ENCODE measurements at places on chromosomes 2 and 18. TPM values are rescaled to one million over a fixed set of nuclear protein-coding genes. Genes with fewer than 3 reads are reported as not detected.

DNA sequence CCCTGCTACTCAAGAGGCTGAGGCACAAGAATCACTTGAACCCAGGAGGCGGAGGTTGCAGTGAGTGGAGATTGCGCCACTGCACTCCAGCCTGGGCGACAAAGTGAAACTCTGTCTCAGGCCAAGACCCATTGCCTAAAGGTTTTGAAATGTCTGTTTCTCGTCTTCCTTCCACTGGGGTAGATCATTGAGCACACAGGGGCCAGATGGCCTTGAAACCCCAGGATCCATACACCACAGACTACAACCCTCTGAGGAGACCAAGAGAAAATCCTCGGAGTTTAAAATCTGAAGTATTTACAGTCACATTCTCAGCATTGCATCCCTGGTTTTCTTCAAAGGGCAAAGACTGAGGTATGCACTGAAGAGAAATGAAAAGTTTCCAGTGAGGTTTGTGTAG is 7.1 kb upstream of the EPAS1 start:
- DNase-seq: no peak
- no peaks in the 10 kb centered on the region for H3K36me3 ChIP-seq
- peaks cover 22% of the 10 kb centered on the region for H3K27me3 ChIP-seq
- H3K4me1 ChIP-seq: peaks cover 17% of the 10 kb centered on the region
- no peak overlapping the region for H3K27ac ChIP-seq
- no peak overlapping the region for H3K4me3 ChIP-seq

The MAP4K3 gene
- total RNA-seq: 78.4 TPM

GRCh38 chr18:50107468-50107977 is 87.4 kb downstream of the MYO5B start:
- H3K4me3 ChIP-seq: no peak overlapping the region
- no peak overlapping the region for H3K27ac ChIP-seq
- DNase-seq: no peak
- H3K4me1 ChIP-seq: peaks cover 25% of the 10 kb centered on the region

The NYAP2 gene
- total RNA-seq: not detected

GRCh38 chr2:136113209-136113971 is 4.6 kb downstream of the CXCR4 start:
- H3K27ac ChIP-seq: no peak overlapping the region
- no peak overlapping the region for H3K4me3 ChIP-seq
- no peak for DNase-seq
- H3K4me1 ChIP-seq: peaks cover 16% of the 10 kb centered on the region
- H3K36me3 ChIP-seq: no peaks in the 10 kb centered on the region

GRCh38 chr2:49113046-49113445 is 41.3 kb downstream of the FSHR start:
- peaks cover 36% of the 10 kb centered on the region for H3K27me3 ChIP-seq
- H3K4me3 ChIP-seq: no peak overlapping the region
- no peak for DNase-seq
- H3K4me1 ChIP-seq: no peaks in the 10 kb centered on the region

DNA sequence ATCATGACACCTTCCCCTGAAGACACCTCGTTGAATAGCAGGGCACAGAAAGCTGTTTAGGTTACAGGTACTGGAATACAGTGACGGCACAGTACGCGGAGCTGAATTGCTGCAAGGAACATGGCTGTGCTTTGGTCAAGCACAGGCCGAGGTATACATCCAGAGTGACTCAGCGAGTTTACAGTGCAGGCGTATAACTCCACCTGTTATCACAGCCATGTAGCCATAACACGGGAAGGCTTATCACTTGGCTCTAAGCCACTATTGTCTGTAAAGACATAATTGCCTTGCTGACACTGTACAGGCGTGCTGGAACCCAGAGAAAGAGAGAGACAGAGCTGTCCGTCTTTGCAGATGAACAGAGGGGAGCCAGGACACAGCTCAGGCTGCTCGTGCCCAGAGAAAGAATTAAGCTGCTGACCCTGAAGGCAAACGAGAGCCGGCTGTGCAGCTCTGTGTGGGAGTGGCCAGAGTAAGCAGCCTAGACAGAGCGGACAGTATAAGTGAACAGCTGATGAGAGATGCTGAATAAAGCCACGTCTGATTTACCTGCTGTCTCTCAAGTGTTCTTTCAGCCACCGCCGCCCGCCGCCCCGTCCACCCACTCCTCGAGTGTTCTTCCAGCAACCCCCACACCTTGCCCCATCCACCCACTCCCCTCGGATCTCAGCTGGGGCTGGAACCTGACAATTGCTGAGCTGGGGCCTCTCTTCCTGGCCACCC is 87.3 kb upstream of the PPP1CB start:
- no peaks in the 10 kb centered on the region for H3K27me3 ChIP-seq
- DNase-seq: no peak
- peak overlapping the region; percentile 85 for H3K27ac ChIP-seq
- no peaks in the 10 kb centered on the region for H3K36me3 ChIP-seq
- H3K4me3 ChIP-seq: no peak overlapping the region

DNA sequence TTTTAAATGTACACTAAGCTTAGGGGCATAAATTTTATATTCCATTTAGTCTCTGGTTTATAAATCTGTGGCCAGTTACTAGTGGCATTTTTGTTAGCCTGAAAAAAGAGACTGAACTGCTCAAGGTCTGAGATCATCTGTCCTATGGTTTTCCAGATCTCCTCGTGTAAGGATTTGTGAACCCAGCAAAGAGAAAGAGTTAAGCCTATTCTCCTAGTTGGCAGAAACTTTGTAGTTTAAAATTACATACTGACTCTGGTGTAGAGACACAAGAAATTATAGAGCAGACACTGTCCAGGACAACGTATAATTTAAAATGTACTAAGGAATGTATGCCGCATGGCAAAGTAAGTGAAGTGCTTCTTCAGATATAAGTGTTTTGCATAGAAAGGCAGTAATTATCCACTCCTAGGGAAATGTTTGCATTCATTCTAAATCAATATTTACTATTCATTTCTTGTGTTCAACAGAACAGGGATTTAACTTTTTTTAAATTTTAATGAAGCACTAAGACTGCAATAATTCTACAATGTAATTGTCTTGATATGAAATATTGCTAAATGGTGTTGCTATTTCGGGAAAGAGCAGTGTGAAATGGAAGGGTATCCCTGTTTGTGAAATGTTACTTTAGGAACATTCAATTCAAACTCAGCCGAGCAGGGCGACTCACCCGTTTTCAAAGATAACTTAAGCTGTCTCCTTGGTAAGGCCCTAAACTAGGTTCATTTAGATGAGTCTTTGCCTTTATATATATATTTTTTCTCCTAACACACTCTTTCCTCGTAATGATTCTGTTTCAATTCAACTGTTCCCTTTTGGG is 508.4 kb upstream of the ZEB2 start:
- H3K27ac ChIP-seq: peak overlapping the region; percentile 94
- peaks cover 41% of the 10 kb centered on the region for H3K4me1 ChIP-seq
- no peak for DNase-seq
- H3K27me3 ChIP-seq: no peaks in the 10 kb centered on the region
- no peaks in the 10 kb centered on the region for H3K36me3 ChIP-seq
- no peak overlapping the region for H3K4me3 ChIP-seq

- H3K27ac ChIP-seq: peak overlapping the region; percentile 93
- H3K27me3 ChIP-seq: no peaks in the 10 kb centered on the region
- peaks cover 50% of the 10 kb centered on the region for H3K4me1 ChIP-seq
- no peaks in the 10 kb centered on the region for H3K36me3 ChIP-seq
These were observed 580 bp upstream of the NDUFV2 start for GRCh38 chr18:9101730-9102507.

The ALLC gene
- total RNA-seq: not detected

DNA sequence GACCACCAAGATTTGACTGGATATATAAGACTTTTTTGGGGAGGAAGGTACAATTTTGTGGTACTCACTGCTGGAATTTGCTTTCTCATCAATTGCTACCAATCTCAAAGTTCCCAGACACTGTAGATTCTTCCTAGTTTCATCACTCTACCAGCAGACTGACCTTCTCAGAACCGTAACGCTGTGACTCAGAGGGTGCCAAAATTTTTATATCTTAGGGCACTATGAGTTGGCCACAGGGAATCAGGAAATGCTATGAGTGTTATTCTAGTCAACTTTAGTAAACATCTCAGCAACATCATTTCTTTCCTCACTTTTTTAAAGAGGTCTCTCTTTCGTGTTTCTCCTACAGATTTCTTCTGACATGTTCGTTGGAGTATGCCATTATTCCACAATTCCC is 499.0 kb downstream of the TMX3 start:
- DNase-seq: no peak
- H3K27me3 ChIP-seq: no peaks in the 10 kb centered on the region
- H3K27ac ChIP-seq: no peak overlapping the region
- H3K4me1 ChIP-seq: no peaks in the 10 kb centered on the region
- no peaks in the 10 kb centered on the region for H3K36me3 ChIP-seq

- peak overlapping the region; percentile 32 for H3K4me3 ChIP-seq
- peak overlapping the region; percentile 86 for H3K27ac ChIP-seq
- no peaks in the 10 kb centered on the region for H3K27me3 ChIP-seq
- no peak for DNase-seq
- no peaks in the 10 kb centered on the region for H3K36me3 ChIP-seq
- H3K4me1 ChIP-seq: peaks cover 89% of the 10 kb centered on the region
These were observed 265.1 kb downstream of the MEIS1 start for GRCh38 chr2:66699793-66700676.

The ITGB6 gene
- 14.3 TPM for total RNA-seq

GRCh38 chr2:203678971-203679370 is 27.5 kb upstream of the CD28 start:
- no peak overlapping the region for H3K27ac ChIP-seq
- DNase-seq: no peak
- no peaks in the 10 kb centered on the region for H3K4me1 ChIP-seq
- H3K4me3 ChIP-seq: no peak overlapping the region

The NXPH2 gene
- 6.1 TPM for total RNA-seq

DNA sequence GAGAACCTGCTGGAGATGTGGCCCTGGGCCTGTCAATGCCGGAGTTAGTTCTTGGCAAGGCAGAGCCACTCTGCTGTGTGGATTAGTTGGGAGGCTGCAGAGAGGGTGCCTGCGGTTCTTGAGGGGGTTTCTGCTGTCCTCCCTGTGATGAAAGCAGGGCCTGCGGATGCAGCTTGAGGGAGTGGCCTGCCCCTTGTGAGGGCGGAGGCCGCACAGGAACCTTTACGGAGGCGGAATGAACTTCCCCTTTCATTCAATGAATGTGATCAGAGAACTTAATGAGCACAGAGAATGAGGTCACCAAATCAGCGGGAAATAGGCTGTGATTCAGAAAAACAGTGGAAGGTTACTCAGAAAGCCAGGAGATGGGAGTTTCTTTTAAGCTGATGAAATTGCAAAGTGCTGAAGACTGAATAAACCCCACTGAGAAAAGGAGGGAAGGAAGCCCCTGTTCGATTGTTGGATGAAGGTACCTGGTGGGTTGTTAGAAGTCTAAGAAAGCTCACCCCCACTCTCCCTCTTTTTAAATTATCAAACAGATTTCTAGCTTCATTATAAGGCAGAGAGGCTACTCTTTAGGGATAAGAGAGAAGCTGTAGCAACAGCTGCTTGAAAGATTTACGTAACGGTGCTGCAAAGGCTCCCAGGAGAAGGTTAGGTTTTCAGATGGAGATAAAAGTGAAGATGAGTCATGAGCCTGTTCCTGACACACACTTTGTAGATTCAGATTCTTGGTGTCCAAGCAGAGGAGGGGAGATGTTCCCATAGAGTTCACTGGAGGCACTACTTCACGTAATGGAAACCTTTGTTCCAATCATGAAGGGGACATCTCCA is 47.4 kb downstream of the VWA3B start:
- peaks cover 3% of the 10 kb centered on the region for H3K4me1 ChIP-seq
- H3K27me3 ChIP-seq: peaks cover 23% of the 10 kb centered on the region
- H3K4me3 ChIP-seq: no peak overlapping the region
- H3K36me3 ChIP-seq: no peaks in the 10 kb centered on the region
- DNase-seq: no peak

- peak; percentile 52 for DNase-seq
- no peaks in the 10 kb centered on the region for H3K36me3 ChIP-seq
- no peak overlapping the region for H3K4me3 ChIP-seq
- no peak overlapping the region for H3K27ac ChIP-seq
- H3K27me3 ChIP-seq: no peaks in the 10 kb centered on the region
- H3K4me1 ChIP-seq: peaks cover 24% of the 10 kb centered on the region
These were observed 15.9 kb upstream of the TMEM214 start for GRCh38 chr2:27016801-27017325.

DNA sequence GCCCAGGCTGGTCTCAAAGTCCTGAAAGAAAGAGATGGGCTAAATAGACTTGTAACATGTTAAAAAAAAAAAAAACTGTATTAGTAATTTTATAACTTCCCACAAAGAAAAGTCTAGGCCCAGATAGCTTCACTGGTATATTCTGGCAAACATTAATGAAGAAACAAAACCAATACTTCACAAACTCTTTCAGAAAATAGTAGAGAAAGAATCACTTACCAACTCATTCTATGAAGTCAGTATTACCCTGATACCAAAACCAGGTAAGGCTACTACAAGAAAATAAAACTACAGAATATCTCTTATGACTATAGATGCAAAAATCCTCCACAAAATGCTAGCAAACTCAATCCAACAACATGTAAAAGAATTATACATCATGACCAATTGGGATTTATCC is 59.9 kb upstream of the ODC1 start:
- no peak for DNase-seq
- H3K4me3 ChIP-seq: no peak overlapping the region
- no peak overlapping the region for H3K27ac ChIP-seq
- H3K36me3 ChIP-seq: no peaks in the 10 kb centered on the region
- no peaks in the 10 kb centered on the region for H3K27me3 ChIP-seq

Data from mesothelial cell of epicardium (in vitro differentiated cells).